Stomach (tissue), 19 donors: ENCODE measurements at places on chromosomes 13 and 19. TPM values are rescaled to one million over a fixed set of nuclear protein-coding genes. Genes with fewer than 3 reads are reported as not detected.

- H3K27ac ChIP-seq: peak overlapping the region; percentile 89
- H3K36me3 ChIP-seq: peaks cover 46% of the 10 kb centered on the region
- no peak for DNase-seq
- H3K27me3 ChIP-seq: peaks cover 12% of the 10 kb centered on the region
- H3K4me3 ChIP-seq: no peak overlapping the region
These were observed 3.1 kb upstream of the CTXN1 start for GRCh38 chr19:7928741-7929701.

GRCh38 chr19:18967358-18968146 is 26.5 kb upstream of the HOMER3 start:
- no peaks in the 10 kb centered on the region for H3K36me3 ChIP-seq
- H3K27me3 ChIP-seq: peaks cover 15% of the 10 kb centered on the region
- no peak overlapping the region for H3K4me3 ChIP-seq
- DNase-seq: peak; percentile 34

SULT2A1 gene
- total RNA-seq: 6.8 TPM

- H3K27ac ChIP-seq: no peak overlapping the region
- no peak for DNase-seq
- no peaks in the 10 kb centered on the region for H3K36me3 ChIP-seq
These were observed 69.9 kb upstream of the TSC22D1 start for GRCh38 chr13:44646044-44646443.
